Stimulated activated memory B cell treated with anti-CD40 and anti-IgM and Interleukin-4, amounts not matched to agents 10 μg/mL and 1 μg/mL and 100 μg/mL, for 72 hours (primary cell): ENCODE measurements at places on chromosomes 12 and 14.

DNA sequence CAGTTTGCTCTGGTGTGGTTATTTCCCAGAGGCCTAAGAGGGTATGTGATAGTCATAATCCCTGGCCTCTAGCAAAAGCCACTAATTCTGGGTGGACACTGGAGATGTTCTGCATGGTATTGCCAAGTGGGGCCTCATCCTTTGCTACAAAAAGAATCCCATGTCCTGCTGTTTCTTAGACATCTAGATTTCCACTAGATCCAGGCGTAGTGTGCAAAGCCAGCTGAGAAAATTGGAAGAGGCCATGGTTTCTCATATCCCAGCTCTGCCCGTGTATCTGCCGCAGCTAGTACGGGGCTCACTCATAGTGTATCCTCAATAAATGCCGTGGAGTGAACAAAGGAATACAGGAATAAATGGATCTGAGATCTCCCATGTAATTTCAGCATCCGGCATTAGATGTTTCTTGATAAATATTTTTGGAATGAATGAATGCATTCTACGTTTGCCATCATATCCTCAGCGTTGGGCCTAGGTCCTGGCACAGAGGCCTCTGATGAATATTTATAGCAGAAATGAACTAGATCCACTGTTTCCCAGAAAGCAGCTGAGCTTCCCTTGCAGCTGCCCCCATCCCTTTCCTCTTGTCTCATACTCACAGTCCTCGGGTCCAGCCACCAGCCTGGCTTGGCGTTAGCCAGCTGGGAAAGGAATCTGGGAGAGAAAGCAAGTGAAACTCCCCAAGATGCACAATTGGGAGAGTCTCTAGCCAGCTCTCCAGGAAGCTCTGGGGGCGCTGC, 76.3 kb upstream of the NOS1 start:
- no peak for ATAC-seq

DNA sequence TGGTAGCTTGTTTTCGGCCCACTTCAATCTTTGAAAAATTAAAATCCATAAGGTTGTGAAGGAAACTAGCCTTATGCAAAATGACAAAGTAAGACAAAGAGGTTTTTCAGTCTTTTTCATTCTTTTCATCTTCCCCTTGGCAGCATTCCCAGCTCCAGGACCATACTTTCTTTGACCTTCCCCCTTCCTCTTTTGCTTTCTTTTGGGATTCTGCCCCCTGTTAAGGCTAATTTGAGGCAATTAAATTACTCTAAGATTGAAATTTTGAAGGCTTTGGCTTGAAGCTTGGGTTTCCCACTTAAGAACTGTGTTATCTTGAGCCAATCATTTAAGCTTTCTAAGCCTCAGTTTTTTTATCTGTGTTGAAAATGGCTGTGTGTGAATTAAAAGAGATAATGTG, 124.9 kb downstream of the DACT1 start:
- ATAC-seq = no peak

DNA sequence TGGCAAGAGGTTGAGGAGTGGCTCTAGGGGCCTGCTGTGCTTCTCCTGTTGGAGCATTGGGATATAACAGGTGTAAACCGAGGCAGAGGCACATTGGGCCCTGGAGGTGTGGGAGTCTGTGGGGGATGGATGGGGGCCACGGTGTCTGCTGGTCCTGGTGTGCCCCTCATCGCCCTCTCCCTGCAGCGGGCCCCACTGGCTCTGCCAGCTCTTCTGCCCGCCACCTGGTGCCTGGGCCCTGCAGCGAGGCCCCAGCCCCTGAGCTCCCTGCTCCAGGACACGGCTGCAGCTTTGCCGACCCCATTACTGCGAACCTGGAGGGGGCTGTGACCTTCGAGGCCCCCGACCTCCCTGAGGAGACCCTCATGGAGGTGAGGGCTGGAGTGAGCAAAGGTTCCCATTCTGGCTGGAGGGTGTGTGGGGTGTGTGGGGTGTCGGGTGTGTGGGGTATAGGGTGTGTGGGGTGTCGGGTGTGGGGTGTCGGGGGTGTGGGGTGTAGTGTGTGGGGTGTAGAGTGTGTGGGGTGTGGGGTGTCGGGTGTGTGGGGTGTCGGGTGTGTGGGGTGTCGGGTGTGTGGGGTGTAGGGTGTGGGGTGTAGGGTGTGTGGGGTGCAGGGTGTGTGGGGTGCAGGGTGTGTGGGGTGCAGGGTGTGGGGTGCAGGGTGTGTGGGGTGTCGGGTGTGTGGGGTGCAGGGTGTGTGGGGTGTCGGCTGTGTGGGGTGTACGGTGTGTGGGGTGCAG, 10.6 kb upstream of the PUS1 start:
- peak; percentile 84 for ATAC-seq

GRCh38 chr14:95237958-95238340, 80.6 kb upstream of the DICER1 start:
- ATAC-seq = no peak
